ENCODE measurements at places on chromosomes 16 and 17. TPM values are rescaled to one million over a fixed set of nuclear protein-coding genes. Genes with fewer than 3 reads are reported as not detected.

DNA sequence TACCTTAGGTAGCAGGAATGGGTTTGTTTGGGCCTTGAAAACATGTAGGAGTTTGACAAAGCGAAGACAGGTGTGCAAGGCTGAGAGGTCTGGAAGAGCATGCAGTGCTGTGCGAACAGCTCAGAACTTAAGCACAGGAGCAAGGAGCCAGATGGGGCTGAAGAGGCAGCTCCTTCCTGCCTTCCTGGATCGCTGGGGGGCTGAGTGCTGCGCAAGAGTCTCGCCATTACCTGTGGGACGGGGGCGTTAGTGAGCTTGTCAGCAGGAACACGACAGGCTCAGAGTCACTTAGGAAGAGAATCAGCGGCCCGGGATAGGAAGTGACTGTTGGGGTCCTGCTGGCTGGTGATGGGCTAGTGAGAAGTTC, 464 bp upstream of the MRM1 start:
- H3K4me1 ChIP-seq, result peaks cover 27% of the 10 kb centered on the region
- H3K27me3 ChIP-seq, result no peaks in the 10 kb centered on the region
- DNase-seq, result no peak

DNA sequence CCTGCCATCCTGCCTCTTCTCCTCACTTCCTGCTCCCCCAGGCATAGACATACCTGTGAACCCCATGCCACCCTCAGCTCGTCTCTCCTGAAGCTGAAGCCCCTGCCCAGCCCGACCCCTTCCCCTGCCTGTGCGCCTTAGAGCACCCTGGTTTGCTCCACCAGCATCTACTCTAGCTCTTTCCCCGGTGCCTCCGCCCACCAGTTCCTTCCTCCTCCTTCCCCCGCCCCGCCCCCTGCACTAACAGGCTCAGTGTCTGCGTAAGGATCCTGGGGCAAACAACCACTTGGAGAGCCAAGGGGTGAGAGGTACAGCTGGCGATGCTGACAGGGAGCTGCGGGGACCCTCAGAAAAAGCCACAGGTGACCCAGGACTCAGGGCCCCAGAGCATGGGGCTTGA, 1.9 kb downstream of the GPR142 start:
- H3K36me3 ChIP-seq, result no peaks in the 10 kb centered on the region
- no peak overlapping the region for H3K4me3 ChIP-seq
- H3K27me3 ChIP-seq, result no peaks in the 10 kb centered on the region
- H3K27ac ChIP-seq, result no peak overlapping the region
- DNase-seq, result no peak

- peak overlapping the region; percentile 77 for H3K27ac ChIP-seq
- H3K4me3 ChIP-seq, result peak overlapping the region; percentile 81
- peaks cover 13% of the 10 kb centered on the region for H3K4me1 ChIP-seq
- peaks cover 19% of the 10 kb centered on the region for H3K27me3 ChIP-seq
These were observed 516 bp downstream of the SLC16A6 start for GRCh38 chr17:68290268-68290954.

DNA sequence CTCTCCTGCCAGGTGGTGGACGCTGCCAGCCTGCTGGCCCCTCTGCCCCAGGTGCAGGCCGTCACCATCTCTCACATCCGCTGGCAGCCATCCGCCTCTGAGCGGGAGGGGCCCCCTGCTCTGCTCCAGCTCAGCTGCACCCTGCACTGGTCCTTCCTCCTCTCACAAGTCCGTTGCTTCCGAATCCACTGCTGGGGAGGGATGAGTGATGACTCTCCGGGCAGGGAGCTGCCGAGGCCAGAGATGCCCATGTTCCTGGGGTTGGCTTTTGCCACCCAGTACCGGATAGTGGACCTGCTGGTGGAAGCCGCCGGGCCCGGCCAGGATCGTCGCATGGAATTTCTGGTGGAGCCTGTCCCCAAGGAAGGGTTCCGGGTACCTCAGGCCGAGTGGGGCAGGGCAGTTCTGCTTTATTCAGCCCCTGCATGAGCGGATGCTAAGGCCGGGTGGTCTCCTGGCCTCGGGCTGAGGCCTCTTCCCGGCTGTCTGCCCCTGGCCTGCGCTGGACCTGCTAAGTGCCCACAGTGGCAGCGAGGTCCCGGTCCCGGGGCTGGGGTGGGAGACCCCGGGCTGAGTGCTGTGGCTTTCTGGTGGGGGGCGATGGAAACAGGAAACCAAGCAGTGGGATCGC, 11.4 kb downstream of the ENGASE start:
- no peaks in the 10 kb centered on the region for H3K27me3 ChIP-seq
- peaks cover 11% of the 10 kb centered on the region for H3K36me3 ChIP-seq
- peaks cover 1% of the 10 kb centered on the region for H3K4me1 ChIP-seq
- no peak overlapping the region for H3K27ac ChIP-seq
- no peak overlapping the region for H3K4me3 ChIP-seq
- DNase-seq, result no peak

- H3K27me3 ChIP-seq, result no peaks in the 10 kb centered on the region
- peaks cover 31% of the 10 kb centered on the region for H3K36me3 ChIP-seq
- no peak overlapping the region for H3K27ac ChIP-seq
These were observed 38.4 kb downstream of the RANBP10 start for GRCh38 chr16:67767953-67768352.

- H3K36me3 ChIP-seq, result no peaks in the 10 kb centered on the region
- H3K4me1 ChIP-seq, result peaks cover 40% of the 10 kb centered on the region
- H3K27ac ChIP-seq, result no peak overlapping the region
- DNase-seq, result no peak
- no peak overlapping the region for H3K4me3 ChIP-seq
- no peaks in the 10 kb centered on the region for H3K27me3 ChIP-seq
These were observed 83.3 kb downstream of the C16orf95 start for GRCh38 chr16:87233928-87234327.

- H3K4me3 ChIP-seq, result no peak overlapping the region
- H3K4me1 ChIP-seq, result peaks cover 10% of the 10 kb centered on the region
- H3K27me3 ChIP-seq, result peaks cover 17% of the 10 kb centered on the region
- H3K36me3 ChIP-seq, result no peaks in the 10 kb centered on the region
- peak; percentile 92 for DNase-seq
- H3K27ac ChIP-seq, result no peak overlapping the region
These were observed 2.1 kb upstream of the EPOP start for GRCh38 chr17:38676706-38677504.

- H3K4me1 ChIP-seq, result peaks cover 38% of the 10 kb centered on the region
- H3K27ac ChIP-seq, result peak overlapping the region; percentile 98
- H3K36me3 ChIP-seq, result peaks cover 37% of the 10 kb centered on the region
- DNase-seq, result peak; percentile 93
- no peaks in the 10 kb centered on the region for H3K27me3 ChIP-seq
- peak overlapping the region; percentile 24 for H3K4me3 ChIP-seq
These were observed 10.1 kb downstream of the DYNC1LI2 start for GRCh38 chr16:66741169-66741900.

Gene MT1E
- total RNA-seq, result 43.6 TPM

Gene IL4R
- 34.5 TPM for total RNA-seq

Gene CCDC144A
- 0.16 TPM for total RNA-seq

Gene HOXB8
- total RNA-seq, result not detected

Gene TMIGD1
- total RNA-seq, result not detected

Gene THAP11
- total RNA-seq, result 29.5 TPM

Gene RNF227
- total RNA-seq, result 2.3 TPM
